ENCODE measurements at places on chromosomes 4 and X.

DNA sequence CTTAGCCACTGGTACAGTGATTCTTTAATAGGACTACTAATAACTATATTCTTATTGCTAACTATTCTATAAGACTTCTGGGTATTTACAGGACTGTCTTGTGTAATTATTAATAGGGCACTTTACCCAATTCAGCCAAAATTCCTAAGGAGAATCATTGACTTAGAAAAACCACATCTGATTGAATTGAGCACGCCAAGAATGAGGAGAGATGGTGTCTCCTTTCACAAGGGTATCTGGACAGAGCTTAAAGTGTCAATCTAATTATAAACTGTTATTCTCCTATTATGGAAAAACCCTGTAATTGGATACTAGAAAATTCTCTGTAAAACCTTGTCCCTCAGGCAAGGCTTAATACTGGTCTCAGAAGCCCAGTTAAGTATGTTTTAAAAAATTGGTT is 111.1 kb upstream of the TLL1 start:
- DNase-seq, result no peak

- DNase-seq, result no peak
These were observed 236.0 kb upstream of the SLIT2 start for GRCh38 chr4:20015636-20016224.

DNA sequence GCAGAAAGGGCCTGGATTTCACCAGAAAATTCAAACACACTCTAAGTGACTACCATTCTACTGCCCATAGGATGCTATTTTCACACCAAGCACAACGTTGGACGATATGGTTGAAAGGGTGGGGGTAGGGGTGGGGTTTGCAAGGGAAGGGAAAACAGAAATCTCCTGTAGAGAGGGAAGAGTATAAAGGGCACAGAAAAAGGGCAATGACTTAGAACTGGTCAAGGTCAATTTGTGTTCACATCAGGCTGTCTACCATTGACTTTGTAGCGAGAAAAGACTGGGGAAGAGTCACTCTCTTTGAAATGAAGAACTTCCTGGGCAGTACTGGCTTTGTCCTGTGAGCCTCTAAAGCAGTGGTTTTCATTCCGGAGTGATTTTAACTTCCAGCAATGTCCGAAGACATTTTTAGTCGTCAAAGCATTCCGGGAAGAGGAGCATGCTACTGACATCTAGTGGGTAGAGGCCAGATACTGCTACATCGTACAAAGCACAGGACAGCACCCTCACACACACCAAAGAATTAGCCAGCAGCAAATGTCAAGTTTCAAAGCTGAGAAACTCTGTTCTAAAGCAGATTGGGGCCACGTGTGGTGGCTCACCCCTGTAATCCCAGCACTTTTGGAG is 48.4 kb upstream of the SLC7A3 start:
- peak; percentile 21 for DNase-seq

GRCh38 chr4:54908763-54909162 is 216.6 kb downstream of the KDR start:
- no peak for DNase-seq

- no peak for DNase-seq
These were observed 34.9 kb downstream of the ELOVL6 start for GRCh38 chr4:110163327-110164069.

DNA sequence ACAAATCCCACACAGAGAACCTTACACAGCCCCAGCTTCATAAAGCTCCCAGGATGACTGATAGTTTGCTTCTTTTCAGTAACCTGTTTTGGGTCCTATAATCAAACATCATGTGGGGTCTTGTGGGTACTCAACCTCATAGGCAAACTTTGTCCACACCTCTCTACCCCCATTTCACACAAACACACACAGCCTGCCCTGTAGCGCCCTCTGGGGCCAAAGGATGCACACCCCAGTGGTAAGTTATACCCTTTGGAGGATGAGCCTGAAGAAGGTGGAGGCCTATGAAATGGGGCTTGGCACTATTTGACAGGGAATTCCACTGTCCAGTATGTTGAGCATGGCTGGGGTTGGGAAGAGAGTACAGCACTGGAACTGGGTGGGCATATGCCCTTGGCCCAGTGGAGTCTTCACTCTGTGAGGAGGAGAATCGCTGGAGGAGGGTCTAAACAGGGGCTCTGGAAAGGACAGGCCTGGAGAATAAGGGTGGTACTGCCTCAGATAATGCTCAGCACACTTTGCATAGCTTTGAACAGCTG is 30.5 kb upstream of the COL25A1 start:
- DNase-seq, result no peak

DNA sequence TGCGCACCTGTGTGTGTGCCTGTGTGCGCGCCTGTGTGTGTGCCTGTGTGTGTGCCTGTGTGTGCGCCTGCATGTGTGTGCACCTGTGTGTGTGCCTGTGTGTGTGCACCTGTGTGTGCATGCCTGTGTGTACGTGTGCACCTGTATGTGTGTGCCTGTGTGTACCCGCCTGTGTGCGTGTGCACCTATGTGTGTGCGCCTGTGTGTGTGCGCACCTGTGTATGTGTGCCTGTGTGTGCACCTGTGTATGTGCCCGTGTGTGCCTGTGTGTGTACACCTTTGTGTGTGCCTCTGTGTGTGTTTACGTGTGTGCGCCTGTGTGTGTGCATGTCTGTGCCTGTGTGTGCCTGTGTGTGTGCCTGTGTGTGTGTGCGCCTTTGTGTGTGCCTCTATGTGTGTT is 33.5 kb downstream of the ZFP42 start:
- DNase-seq, result no peak

DNA sequence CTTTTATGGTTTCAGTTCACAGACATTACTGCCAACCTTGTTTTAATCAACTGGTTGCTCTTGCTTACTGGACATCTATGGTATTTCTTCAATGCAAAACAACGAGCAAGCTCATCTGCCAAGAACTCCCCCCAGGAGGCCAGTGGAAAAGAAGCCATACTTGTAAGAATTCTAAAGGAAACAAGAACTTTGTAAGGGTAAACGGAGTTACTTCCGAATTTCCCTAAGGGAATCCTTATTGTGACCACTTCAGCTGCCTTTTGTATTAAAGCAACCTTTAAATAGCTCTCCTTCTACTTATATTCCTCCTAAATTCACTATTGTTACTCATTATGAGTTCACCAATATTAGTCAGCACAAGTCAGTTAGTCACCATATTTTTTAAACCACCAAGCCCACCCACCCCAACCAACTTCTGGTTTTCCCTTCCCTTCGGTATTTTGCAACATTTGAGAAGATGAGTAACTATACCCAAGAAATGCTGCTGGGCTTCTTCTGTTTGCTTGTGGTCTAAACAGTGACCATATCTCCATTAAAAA is 602.8 kb upstream of the DIPK2B start:
- no peak for DNase-seq

DNA sequence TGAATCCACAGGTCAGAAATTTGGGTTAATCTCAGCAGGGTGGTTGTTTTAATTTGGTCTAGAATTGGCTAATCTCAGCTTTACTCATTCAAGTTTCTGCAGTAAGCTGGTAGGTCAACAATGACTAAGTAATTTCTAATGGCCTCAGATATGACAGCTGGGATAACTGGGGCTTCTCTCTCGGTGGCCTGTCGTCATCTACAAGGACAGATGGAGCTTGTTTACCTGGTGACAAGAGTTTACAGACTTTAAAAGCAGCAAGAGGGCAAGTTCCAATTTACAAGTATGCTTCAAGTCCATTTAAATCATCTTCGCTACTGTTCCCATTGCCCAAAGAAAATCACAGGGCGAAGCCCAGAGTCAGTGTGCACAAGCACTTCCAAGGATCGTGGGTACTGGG is 453.9 kb downstream of the PDHA2 start:
- DNase-seq, result no peak

GRCh38 chrX:45807572-45808425 is 607.1 kb upstream of the DIPK2B start:
- no peak for DNase-seq

DNA sequence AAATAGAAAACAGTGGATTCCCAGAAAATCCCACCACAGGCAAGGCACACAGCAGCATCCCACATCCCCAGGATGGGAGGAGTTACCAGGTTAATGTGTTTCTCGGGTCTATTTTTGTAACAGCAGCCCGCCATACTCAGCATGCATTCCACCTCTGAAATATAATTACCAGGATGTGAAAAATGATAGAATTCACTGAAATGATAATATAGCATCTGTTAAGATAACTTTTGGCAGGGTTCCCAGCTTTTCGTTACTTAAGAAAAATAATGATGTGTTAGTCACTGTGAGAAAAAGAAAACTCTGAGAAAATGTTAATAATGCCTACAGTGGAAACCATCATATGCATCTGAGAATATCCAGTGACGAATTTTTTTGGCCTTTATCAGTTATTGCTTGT is 87.1 kb downstream of the VCX2 start:
- DNase-seq, result no peak

- no peak for DNase-seq
These were observed 622.9 kb downstream of the PCDH7 start for GRCh38 chr4:31343061-31343460.

GRCh38 chr4:95534032-95534431 is 14.7 kb downstream of the UNC5C start:
- DNase-seq, result no peak

DNA sequence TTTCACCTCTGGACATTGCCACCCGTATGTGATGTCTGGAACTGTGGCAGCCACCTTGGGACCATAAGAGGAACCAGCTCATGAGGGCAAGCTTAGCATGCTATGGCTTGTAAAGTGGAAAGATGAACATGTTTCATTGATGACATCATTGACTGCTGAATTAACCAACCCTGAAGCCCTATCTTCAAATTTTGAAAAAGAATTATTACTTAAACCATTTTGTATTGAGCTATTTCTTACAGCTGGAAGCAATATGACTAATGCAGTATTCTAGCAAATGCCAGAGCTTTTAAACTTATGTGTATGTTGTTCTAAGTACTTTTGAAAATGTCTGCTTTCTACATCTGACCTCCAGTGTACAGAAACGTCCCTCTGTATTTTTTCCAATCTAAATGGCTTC is 18.1 kb downstream of the GUCY2F start:
- no peak for DNase-seq

DNA sequence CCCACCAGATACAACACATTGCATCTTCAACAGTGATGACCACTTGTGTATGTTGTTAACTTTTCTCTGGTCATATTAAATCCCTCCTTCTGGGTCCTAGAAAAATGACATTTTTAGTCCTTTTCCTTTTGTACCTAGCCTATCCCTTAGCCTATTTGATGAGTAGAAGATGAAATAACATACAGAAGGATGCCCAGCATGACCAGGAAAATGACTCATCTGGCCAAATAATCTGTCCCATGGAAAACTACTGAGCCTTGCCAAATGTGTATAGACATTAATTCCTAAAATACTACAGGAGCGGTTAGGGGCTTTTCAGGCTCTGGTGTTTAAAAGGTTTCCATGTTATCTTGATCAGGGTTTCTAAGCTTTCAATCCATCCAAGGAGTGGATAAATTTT is 129.0 kb upstream of the KCNIP4 start:
- DNase-seq, result no peak

GRCh38 chr4:35912174-35912573 is 332.1 kb downstream of the ARAP2 start:
- DNase-seq, result no peak

GRCh38 chrX:34275699-34276098 is 143.6 kb upstream of the FAM47A start:
- DNase-seq, result no peak

- DNase-seq, result no peak
These were observed 7.0 kb downstream of the ACOT9 start for GRCh38 chrX:23736030-23736429.

GRCh38 chrX:124548571-124548970 is 202.2 kb downstream of the SH2D1A start:
- DNase-seq, result no peak

DNA sequence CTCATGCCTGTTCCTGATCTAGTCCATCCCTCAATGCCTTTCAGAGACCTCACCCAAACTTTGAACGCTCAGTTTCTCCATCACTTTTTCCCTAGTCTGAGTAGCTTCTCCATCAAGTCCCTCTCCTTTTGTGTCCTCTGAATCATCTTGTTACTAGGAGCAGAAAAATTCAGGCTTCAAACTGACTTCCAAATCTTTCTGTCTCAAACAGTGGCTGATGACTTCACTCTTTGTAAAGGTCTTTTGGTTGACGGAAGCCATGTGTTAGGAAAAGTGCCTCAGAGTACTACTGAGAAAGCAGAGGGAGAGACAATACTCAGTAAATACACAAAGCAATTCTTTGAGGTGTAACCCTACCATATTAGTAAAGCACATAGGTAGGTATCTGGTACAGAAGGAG is 65.7 kb upstream of the CAMK2D start:
- DNase-seq, result no peak

DNA sequence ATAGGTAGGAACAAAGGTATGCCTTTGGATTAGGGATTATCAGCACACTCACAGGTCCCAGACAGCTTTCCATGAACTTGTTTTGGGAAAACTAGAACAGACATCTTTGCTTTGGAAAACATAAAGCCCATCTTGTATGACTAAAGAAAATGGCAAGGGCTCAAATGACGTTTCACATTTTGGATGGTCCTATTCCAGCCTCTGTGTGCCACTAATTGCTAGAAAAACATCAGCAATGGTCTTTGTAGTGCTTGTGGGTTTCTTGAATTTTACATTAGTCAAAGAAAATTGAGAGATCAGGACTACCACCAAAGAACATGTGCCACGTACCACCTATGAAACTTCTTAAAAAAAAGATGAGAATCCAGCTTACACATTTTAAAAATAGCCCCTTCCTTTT is 111.4 kb downstream of the HDAC8 start:
- no peak for DNase-seq

DNA sequence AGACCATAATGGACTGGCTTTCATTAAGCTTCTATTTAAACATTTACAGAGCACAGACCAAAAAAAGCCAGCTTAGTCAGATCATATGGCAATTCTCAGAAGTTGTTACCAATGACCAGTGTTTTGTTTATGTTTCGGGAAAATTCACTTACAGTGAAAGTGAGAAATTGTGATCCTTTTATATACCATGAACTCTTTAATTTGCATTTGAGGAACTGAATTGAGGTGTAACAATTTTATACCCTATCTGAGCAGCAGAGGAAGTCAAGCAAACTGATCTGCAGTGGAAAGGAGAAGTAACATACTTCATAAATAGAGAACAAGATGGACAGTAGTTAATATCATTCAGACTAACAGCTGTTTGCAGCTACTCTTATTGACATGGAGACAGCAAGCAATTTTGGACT is 97.1 kb downstream of the TMA16 start:
- no peak for DNase-seq

DNA sequence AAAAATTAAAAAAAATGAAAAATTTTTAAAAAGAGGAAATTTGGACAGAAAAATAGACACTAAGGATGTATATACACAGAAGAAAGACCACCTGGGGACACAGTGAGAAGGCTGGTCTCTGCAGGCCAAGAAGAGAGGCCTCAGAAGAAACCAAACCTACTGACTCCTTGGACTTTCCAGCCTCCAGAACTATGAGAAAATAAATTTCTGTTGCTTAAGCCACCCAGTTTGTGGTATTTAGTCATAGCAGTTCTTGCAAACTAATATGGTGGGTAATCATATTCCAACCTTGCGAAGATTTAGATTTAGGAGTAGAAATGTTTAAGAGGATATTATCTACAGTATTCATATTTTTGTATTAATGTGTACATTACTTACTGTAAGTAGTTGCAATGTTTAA is 56.4 kb downstream of the COQ2 start:
- DNase-seq, result no peak

GRCh38 chr4:68367835-68368234 is 17.9 kb upstream of the YTHDC1 start:
- no peak for DNase-seq
